MCF 10A (cell line): ENCODE measurements at places on chromosomes 13 and 19.

DNA sequence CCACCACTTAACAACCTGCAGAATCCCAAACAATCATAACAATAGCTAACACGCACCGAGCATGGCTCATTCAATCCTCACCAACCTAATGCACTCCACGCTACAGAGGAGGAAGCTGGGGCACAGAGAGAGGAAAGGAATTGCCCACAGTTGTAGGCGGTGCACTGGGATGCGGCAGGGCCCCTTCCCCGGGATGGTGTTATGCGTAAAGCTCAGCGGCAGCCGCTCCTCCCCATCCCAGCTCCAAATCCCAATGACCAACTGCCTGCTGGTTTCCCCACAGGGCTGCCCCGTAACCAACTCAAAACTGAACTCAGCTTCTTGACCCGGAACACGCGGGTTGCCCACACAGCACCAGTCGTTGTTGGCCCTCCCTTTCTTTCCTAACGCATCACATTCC lies 42.2 kb downstream of the SERP2 start:
- DNase-seq, result no peak

GRCh38 chr13:50235604-50236342 lies 220.5 kb downstream of the KCNRG start:
- DNase-seq, result no peak

DNA sequence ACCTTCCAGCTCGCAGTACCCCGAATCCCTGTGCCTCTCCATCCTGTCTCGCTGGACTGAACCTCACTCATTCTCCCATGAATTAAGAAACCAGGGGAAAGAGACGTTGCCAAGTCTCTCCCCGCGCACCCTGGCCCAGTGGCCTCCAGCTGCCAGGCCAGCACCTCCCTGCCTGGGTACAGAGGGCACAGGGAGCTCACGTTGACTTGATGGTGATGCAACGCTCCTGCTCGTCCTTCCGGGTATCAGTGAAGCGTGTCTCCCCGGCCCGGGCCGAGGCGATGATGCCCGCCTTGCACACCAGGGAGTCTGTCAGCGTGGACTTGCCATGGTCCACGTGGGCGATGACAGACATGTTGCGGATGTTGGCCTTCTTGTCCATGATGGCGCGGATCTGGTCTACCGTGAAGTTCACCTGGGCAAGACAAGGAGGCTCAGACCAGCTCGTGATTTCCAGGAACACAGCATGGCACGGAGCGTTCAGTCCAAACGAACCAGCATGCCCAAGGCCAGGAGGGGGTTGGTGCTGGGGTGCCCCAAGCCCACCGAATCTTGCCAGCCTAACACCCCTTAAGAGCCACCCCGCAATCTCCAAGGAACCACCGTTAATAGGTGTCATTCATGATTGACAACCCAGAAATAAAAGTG lies 1.2 kb downstream of the EEF2 start:
- peak; percentile 61 for DNase-seq

- DNase-seq, result no peak
Measured at GRCh38 chr13:97540696-97541095, 106.7 kb downstream of the RAP2A start.

DNA sequence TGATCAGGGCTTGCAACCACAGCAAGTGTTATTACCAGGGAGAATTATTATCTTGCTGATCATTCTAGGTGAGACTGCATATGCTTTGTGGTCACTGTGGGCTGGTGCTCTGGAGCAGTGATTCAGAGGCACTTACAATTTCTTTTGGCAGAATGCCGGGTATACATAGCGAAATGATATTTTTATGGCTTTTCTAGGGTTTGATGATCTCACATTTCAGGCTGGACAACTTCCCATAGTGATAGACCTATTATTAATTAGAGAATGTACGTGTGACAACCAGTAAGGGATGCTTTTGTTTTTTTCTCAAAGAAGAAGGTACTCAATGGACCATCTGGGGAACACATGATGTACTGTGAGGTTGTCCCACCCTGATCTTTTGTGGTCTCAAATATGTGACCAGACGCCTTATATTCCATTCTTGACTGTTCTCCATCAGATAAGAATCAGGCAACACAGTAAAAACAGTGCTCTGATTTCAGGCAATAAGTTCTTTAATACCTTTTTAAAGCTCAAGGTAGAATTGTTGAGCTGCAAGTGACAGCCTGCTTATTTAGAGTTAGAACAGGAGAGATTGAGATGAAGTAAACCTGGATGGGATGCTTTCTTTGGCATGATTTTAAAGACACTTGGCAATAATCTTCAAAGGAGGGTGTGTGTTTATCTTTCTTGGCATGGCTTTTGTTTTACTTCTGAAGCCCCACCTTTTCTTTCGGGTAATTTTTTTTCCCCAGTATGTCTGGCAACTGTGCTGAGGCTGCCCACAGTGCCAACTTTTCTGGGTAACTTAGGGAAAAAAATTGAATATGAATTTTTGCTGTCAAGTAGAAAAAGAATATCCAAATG lies 27.4 kb upstream of the SCEL start:
- DNase-seq, result peak; percentile 90

- peak; percentile 1 for DNase-seq
Measured at GRCh38 chr13:49749848-49750247, 42.6 kb downstream of the KPNA3 start.

DNA sequence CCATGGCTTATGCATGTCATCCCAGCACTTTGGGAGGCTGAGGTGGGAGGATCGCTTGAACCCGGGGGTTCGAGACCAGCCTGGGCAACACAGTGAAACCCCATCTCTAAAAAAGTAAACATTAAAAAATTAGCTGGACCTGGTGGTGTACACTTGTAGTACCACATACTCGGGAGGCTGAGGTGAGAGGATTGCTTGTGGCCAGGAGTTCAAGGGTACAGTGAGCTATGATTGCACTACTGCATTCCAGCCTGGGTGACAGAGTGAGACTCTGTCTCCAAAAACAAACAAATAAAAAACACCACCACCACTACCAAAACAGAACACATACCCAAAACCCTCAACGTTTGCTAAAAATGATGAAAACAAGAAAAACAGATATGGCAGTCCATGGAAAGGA lies 15.9 kb downstream of the FBXO17 start:
- DNase-seq, result no peak

DNA sequence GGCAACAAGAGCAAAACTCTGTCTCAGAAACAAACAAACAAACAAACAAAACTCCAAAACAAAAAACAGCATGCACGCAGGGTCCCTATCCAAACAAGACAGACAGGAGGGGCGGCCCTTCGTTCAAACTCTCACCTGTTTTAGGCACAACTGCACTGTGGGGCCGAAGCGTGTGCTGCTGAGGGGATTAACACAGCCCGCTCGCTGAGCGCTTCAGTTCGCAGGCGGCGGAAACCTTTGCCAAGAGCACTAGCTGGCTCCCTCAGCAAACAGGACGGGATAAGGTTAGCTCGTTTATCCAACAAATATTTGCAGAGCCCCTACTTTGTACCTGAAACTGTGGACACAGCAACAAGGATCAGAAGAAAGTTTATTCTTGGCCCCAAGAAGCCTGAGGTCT lies 1.6 kb upstream of the ADPRHL1 start:
- no peak for DNase-seq
